ENCODE measurements at places on chromosomes 2 and 18. TPM values are rescaled to one million over a fixed set of nuclear protein-coding genes. Genes with fewer than 3 reads are reported as not detected.
A peak's percentile ranks its signal among the peaks of the same experiment; 100 is the strongest.

DNA sequence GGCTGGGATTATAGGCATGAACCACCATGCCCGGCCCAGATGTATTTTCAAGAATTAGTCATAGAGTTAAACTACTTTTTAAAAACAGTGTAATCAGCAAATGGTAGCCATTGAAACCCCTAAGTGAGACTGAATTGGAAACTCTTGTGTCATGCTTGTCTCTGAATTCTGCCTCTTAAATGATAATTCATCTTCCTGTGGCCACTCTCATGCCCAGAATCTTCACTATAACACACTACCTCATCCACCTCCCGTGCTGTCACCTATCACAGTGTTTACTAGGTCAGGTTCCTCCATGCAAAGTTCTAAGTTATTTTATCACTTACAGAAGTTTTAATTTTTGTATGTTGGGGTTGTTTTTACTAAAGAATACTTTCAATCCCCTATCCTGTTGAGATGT lies 197.5 kb downstream of the PHLPP1 start:
- no peak for DNase-seq

- DNase-seq = no peak
These were observed 45.7 kb downstream of the STK39 start for GRCh38 chr2:168201584-168202116.

DNA sequence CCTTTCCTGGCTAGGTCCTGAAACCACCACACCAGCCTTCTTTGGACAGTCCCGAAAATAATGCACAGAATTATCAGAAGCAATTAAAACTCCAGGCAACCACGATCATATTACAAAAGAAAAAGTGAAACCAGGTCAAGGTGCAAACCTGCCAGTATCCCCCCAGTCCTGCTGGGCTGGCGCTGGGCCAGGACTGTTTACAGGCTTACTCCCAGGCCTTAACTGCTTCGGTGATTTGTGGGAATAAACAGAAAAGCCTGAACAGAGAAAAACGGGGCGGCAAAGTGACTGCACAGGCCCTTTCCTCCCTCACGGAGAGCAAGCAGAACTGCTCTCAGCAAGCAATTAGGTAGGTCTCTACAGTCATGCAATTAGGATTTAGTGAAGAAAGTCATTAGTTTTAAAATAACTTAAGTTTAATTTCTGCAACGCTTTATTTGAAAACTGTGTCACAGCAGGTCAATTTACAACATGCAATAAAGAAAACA lies 1.3 kb downstream of the HDAC4 start:
- DNase-seq = peak; percentile 53

GRCh38 chr2:120118471-120118870 lies 104.7 kb downstream of the TMEM185B start:
- no peak for DNase-seq

DNA sequence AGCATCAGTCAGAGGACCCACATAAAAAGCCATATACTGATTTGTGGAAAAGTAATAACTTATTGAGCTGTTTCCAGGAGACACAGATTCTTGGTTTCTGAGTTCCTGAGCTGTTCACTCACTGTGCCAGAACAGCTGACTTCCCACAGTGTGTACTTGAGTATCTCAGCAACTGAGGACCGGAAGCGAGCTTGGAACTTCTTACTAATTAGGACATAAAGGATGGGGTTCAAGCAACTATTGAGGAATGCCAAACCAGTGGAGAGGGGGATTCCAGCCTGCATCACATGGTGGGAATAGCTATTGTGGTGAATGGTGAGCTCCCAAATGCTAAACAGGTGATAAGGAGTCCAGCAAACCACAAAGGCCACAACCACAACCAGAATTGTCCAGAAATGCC lies 16.4 kb downstream of the EEF1B2 start:
- no peak for DNase-seq

GRCh38 chr2:233656443-233656842 lies 15.3 kb upstream of the UGT1A9 start:
- DNase-seq = no peak

DNA sequence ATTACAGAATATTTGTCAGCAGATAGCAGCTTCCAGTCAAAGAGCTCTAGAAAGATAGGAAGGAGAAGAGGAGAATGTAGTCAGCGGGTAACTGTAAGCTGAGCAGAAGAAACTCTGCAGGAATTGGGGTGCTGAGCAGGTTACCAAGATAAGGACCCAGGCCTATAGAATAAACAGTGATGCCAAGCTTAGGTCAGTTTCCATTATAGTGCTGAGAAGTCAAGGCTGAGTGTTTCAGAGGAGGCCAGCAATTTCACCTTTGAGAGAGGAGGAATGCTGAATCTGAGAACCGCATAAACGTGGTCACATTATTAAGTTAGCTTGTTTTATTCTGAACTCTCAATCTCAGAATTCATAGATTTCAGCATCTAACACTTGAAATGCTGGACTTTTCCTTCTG lies 13.9 kb downstream of the NAB1 start:
- DNase-seq = no peak

DNA sequence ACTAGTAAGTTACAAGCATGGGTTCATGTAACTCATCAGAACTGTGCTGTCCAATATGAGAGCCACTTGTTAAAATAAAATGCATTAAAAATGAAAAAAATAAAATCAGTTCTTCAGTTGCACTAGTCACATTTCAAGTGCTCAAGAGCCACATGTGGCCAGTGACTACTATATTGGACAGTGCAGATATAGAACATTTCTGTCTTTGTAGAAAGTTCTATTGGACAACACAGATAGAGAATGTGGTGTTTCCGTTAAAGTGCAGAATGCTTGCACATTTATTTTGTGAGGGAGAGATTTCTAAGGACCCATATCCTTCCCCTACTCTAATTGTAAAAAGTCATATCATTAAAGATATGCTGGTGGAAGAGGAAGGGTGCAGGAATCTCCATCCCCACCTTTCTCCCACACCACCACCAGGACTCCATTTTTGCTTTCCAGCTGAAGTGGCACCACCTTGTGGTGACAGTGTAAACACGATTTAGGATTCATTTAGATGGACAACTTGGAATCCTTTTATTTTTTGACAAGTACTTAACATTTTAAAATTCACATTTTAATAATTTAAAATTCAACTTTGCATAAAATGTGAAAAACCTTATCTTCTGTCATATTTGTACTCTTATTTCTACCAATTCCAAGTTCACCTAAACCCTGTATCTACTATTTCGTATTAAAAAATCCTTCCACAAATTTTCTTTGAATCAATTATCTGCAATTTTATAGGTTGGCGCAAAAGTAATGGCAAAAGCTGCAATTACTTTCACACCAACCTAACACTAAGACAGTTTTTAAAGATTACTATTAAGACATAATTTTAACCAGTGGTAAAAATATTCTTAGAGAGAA lies 9.4 kb upstream of the CD302 start:
- DNase-seq = peak; percentile 31

Gene CHAC2
- polyA plus RNA-seq = 1.6 TPM

DNA sequence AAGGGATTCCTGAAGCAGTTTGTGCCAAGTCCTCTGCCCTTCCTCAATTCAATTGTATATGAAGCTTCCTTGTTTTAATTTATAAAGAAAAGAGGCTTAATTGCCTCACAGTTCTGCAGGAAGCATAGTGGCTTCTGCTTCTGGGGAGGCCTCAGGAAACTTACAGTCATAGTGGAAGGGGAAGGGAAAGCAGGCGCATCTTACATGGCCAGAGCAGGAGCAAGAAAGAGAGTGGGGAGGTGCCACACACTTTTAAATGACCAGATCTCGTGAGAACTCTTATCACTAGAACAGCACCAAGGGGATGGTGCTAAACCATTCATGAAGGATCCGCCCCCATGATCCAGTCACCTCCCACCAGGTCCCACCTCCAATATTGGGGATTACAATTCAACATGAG lies 114.2 kb downstream of the SGPP2 start:
- no peak for DNase-seq

GRCh38 chr2:177143444-177143843 lies 69.2 kb upstream of the HNRNPA3 start:
- no peak for DNase-seq

GRCh38 chr2:37554155-37554510 lies 117.3 kb downstream of the CDC42EP3 start:
- DNase-seq = no peak

Gene FARSB
- 7.9 TPM for polyA plus RNA-seq

DNA sequence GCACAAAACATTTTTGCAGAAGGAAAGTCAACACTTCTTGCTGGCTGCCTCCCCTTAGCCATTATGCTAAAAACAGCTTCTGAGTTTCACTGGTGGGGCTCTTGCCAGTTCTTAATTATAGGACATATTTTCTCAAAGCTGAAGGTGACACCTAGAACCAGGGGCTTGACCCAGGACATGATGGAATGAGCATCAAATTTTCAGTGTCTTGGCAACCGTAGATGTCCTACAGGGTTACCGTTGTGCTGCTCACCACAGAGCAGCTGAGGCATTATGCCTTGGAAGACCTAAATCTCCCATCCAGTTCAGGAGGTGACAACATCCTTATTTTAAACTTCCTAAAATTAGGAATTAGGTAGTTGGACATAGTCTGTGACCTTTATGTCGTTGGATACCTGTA lies 46.7 kb downstream of the TMEM185B start:
- DNase-seq = no peak

DNA sequence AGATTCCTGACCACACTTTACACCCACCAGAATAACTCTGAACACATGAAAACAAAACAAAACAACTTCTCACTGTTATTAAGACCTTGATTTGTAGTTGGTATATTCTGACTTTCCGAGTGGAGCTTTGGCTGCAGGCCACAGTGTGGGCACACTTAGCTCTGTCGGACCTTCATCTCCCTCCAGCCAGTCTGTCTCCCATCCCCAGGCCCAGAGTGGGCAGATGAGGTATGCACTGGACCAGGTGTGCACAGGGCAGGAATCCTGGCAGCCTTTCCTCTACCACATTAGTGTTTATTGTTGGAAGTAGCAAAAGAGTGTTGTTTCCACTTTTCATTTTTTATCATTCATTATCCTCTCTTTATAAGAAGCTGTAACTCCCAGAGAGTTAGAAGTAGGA lies 219.5 kb upstream of the TPO start:
- DNase-seq = no peak

Gene KCTD18
- polyA plus RNA-seq = 15.3 TPM
